ENCODE measurements at places on chromosomes 3 and 15. TPM values are rescaled to one million over a fixed set of nuclear protein-coding genes. Genes with fewer than 3 reads are reported as not detected.

The SLC9A9 gene
- 0.17 TPM for total RNA-seq

DNA sequence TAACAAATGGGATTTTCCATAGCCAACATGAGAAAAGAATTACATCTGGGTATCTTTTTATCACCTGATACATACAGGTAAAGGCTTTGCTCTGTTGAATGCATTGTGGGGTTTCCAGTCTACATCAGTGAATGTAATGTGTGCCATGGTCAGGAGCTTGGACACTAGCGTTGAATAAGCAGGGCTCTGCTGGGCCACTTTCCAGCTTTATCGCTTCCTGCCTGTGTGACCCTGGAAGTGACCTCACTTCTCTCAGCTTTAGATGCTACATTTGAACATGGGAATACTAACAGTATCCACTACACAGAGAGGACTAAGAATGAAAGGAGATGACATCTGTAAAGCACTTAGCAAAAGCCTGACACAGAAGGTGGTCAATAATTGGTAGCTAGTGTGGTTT, 40.1 kb downstream of the TTC23 start:
- no peak for DNase-seq

The ACTC1 gene
- not detected for total RNA-seq

DNA sequence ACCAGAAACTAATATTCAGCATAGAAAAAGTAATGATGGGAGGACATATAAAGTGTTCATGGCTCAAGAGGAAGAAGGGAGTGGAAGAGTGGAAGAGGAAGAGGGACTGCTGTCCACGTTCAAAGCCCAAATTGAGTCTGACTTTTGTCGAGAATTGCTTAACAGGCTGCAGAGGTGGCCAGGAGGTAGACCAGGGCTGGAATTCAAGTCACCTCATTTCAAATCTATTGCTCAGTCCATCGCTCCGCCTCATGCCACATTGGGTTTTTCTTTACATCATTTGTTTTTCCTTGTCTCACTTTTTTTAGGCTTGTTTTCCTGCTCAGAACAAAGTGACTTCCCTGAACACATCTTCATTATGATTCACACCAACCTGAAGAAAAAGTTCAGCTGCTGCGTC, 97.0 kb downstream of the RPL39L start:
- DNase-seq, result no peak

The PLA2G4D gene
- total RNA-seq, result not detected

DNA sequence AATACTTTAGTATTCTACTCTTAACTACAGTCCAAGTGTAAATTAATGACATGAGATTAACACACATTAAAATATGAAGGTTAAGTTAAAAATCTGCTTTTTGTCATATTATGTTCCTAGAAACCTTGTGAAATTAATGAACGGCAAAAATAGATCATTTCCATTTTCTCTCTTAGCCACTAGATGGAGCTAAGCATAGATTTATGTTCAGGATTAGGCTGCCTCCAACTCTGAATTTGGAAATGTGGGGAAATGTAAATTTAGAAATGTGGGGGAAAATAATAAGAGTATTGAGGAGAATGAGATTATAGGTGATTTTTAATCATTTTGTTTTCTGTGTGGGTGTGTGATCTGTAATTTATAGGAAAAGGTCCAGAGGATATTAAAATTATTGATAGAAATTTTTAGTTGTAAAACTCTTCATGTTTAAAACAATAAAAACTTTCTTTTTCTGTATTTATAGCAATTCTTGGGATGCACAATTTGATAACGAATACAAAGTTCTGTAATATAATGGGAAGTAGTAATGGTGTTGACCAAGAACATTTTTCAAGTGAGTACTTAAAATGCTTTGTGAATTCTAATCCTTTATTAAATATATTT, 59.2 kb downstream of the TMOD3 start:
- DNase-seq, result no peak

The MYZAP gene
- 0.06 TPM for total RNA-seq

- no peak for DNase-seq
Observed at GRCh38 chr3:66354001-66354400, 133.2 kb downstream of the SLC25A26 start.

The ANKRD34C gene
- total RNA-seq, result not detected

The CAND2 gene
- 5.9 TPM for total RNA-seq

The TEX55 gene
- 0.06 TPM for total RNA-seq

GRCh38 chr15:73955861-73956742, 29.8 kb downstream of the LOXL1 start:
- no peak for DNase-seq

The DUOXA1 gene
- total RNA-seq, result not detected

The GHSR gene
- total RNA-seq, result not detected

- no peak for DNase-seq
Observed at GRCh38 chr15:69299451-69299886, 757 bp downstream of the PAQR5 start.

- DNase-seq, result peak; percentile 86
Observed at GRCh38 chr15:62752657-62753517, 289.7 kb upstream of the TPM1 start.

GRCh38 chr3:121747976-121748375, 1.6 kb downstream of the GOLGB1 start:
- no peak for DNase-seq

- no peak for DNase-seq
Observed at GRCh38 chr3:56918111-56918568, 116.4 kb upstream of the ARHGEF3 start.

- no peak for DNase-seq
Observed at GRCh38 chr15:52556524-52557273, 12.1 kb downstream of the ARPP19 start.

- no peak for DNase-seq
Observed at GRCh38 chr3:167691366-167691765, 37.6 kb upstream of the WDR49 start.

GRCh38 chr3:65793495-65794200, 245.1 kb downstream of the MAGI1 start:
- DNase-seq, result no peak

The NXPE3 gene
- 11.5 TPM for total RNA-seq

The ABI3BP gene
- total RNA-seq, result not detected

- no peak for DNase-seq
Observed at GRCh38 chr3:159813822-159814531, 174.7 kb upstream of the IL12A start.

DNA sequence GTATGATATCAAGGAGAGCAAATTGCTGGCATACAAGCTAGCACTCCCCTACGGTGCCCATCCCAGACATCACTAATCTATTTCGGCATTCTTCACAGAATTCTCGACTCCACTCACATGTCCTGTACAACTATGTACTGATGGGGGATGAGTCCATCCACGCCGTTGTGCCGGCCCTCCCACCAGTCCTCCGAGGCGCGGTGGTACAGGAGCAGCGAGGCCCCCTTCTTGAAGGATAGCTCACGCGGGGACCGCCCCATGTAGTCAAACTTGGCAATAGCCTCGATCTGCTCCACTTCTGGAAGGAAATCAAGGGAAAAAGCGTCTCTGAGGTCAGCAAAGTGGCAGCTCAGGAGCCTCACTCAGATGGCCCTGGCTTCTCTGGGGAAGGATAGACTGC, 31.0 kb upstream of the RAD18 start:
- DNase-seq, result no peak

The CIDEC gene
- total RNA-seq, result not detected

- DNase-seq, result no peak
Observed at GRCh38 chr3:25424614-25425013, 3.4 kb upstream of the RARB start.

Measured in epithelial cell of proximal tubule (primary cell).